SHP77 treated with DMSO at 0.1 percent for 48 hours (cell line): ENCODE measurements at places on chromosomes 1 and 21.
A peak's percentile ranks its signal among the peaks of the same experiment; 100 is the strongest.

GRCh38 chr1:116842654-116843053 lies 67.1 kb upstream of the PTGFRN start:
- DNase-seq: no peak

GRCh38 chr1:18974606-18975005 lies 18.1 kb upstream of the IFFO2 start:
- DNase-seq: no peak

DNA sequence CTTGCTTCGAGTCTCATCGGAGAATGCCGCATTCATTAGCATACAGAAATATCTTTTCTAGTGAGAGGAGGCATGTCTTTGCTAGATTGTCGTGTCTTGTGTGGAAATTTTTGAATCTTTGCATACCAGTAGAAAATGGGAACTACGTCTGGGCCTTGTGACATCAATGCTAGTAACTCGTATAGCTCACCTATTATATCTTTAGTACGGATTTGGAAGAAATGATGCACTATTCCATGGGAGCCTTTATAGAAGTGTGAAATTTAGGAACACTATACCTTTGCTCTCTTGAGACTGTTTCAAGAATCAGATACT lies 835 bp downstream of the UHMK1 start:
- DNase-seq: no peak

DNA sequence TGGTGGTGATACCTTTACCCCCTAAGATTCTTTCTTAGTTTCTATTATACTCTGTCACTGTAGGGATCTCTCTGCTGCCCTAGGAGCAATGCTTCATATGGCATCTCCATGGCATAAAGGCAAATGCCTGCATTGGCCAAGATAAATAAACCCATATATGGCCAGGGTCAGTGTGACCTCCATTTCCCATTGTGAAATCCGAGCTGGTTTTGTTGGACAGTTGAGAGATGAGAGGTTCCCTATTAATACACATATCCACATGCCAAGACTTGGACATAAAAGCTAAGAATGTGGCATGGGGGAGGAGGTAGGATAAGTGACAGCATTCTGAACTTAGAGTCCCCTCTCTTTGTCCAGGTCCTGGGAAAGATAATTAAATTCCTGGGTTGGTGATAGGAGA lies 1.4 kb downstream of the TPM3 start:
- no peak for DNase-seq

DNA sequence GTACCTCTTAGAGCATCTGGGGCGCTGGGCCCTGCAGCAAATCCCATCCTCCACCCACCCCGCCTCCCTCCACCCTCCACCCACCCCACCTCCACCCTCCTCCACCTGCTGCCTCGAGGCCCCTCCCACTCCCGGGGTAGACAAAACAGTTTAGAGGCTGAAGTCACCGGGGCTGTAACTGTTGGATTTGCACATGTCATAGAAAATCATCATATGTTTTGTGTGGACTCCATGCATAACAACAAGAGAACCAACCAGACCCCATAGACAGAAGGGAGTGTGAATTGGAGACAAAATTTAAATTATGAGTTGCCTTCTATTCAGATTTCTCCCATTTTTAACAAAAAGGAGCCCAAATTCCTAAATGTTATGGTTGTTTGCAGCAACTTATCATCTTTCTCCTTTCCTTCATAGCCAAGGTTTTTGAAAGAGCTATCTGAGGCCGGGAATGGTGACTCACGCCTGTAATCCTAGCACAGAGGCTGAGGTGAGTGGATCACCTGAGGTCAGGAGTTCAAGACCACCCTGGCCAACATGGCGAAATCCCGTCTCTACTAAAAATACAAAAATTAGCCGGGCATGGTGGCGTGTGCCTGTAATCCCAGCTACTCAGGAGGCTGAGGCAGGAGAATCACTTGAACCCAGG lies 28.2 kb upstream of the LGALS8 start:
- peak; percentile 27 for DNase-seq

- DNase-seq: no peak
Measured at GRCh38 chr21:45289655-45290515, 2.2 kb upstream of the POFUT2 start.

DNA sequence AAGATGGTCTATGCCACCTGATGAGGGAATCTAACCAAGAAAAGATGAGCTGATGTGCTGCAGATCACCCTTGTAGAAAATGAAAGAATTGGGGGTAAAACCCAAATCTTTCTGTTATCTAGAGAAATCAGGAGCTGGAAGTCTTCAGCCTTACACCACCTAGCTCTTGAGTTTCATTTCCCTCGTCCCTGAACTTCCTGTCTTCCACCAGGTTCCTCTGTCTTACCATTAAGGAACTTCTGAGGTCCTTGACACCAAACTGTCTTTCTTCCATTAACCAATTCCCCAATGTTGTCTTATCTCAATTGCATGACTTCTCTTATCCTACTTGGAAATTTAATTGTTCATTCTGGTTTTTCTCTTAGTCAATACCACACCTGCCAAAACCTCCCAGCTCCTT lies 31.5 kb downstream of the LPAR3 start:
- no peak for DNase-seq

- peak; percentile 5 for DNase-seq
Measured at GRCh38 chr1:119885903-119886783, 10.2 kb downstream of the ADAM30 start.

DNA sequence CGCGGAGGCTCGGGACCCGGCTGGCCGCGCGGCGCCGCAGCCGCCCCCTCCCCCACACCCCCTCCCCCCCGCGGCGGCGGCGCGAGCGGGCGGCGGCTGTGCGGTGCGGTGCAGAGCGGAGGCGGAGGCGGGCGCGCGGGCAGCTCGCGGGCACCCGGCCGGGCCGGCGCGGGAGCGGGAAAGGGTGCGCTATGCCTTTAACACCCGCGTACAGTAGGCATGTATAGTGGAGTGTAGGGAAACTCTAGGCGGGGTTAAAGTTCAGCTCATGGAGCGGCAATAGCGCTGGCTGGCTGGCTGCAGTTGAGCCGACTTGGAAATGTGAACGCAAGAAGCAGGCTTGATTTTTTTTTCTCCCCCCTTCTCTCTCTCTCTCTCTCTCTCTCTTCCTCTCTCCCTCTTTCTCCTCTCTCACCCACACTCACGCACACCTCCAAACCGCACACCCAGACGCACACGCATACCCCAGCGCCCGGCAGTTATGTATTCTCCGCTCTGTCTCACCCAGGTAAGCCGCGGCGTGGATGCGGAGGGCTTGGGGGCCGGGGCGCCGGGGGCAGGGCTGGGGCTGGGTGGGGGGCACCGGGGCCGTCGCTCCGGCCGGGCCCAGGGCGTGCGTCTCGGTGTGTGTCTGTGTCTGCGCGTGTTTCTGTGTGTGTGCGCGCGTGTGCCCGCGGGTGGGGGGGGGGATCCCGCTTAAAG lies at the start of gene NFIA:
Gene NFIA, plus strand, starts transcription at position 251 of the 702 bp plus-strand sequence.
- peak; percentile 46 for DNase-seq

DNA sequence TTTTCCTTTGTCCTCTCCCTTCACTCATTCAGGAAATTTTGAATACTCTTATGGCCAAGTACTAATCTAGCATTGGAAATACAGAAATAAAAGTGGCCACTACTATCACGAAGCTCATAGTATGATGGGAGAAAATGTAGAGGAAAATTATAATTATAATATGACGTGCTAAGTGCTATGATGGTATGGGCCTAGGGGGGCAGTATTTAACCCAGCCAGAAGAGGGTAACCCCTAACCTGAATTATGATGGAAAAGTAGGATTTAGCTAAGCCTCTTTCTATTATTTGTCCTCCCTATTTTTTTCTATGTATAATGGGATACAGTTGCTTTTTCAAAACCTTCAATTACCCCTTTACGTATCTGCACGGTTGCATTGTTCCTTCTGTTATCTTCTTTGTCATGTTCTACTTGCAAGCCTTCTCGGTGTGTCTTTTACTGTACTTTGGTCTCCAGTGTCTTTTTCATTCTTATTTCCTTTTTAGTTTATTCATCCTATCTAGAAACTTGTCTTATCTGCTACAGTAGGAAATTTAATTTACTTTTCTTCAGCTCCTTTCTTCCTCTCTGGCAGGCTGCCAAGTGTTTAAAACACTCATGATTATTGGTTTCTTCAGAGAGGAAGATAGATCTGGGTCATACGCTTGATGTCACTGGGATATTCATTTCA lies 88.8 kb upstream of the GPR52 start:
- no peak for DNase-seq

DNA sequence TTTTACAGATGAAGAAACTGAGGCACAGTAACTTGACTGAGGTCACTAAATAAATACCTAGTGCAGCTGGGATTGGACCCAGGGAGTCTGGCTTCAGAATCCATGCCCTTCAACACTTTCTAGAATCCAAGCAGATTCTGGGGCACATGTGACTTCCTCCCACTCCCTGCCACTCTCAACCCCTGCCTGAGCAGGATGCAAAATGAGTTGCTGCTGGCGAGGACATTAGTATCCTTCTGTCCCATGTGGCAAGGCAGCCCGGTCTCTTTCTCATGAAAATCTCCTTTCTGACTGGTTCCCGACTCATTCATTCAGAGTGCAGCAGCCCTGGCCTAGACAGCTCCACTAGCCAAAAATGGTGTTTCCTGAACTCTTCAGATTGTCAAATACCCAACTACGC lies 28.4 kb downstream of the TNNT2 start:
- no peak for DNase-seq

DNA sequence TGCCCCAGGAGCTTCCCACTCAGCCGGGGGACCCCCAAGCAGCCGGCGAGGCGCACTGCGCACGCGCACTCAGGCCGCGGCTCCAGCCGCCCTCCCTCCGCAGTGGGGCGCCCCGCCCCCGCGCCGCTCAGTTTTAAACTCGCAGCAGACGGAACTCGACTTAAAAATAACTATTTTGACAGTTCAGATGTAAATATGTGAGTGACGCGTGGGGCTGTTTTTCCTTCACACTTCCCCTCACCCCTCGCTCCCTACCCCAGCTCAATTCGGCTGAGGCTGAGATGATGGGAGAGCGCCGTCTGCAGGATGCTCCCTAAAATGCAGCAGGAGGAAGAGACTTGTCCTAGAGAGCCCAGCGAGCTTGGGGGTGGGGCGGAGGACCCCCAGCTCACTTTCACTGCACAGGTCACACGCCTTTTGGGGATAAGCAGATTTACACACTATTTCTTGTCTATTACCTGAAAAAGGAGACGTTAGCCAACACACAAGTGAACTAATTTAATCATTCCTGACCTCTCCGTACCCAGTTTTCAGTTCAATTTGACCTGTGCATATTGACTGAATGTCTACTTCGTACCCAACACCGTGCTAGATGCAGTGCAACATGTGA lies 8.9 kb upstream of the LEMD1 start:
- DNase-seq: no peak
